GM23248 (cell line): ENCODE measurements at places on chromosomes 3 and 15. TPM values are rescaled to one million over a fixed set of nuclear protein-coding genes. Genes with fewer than 3 reads are reported as not detected.

DNA sequence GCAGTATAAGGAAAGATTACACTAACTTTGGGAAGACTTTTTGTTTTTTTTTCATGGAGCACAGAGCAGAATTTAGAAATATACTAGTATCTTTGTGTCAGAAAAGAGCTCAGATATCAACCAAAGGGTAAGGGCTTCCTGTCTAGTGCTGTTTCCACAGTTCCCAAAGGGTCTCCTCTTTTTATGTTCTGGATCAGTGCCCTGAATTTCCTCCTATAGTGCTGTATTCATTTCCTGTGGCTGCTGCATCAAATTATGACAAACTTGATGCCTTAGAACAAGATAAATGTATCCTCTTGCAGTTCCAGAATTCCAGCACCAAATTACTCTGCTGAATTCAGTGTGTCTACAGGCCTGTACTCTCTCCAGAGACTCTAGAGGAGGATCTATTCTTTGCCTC lies 219.8 kb upstream of the THRB start:
- DNase-seq, result no peak

GRCh38 chr15:91482799-91483198 lies 370.7 kb upstream of the SLCO3A1 start:
- no peak for DNase-seq

DNA sequence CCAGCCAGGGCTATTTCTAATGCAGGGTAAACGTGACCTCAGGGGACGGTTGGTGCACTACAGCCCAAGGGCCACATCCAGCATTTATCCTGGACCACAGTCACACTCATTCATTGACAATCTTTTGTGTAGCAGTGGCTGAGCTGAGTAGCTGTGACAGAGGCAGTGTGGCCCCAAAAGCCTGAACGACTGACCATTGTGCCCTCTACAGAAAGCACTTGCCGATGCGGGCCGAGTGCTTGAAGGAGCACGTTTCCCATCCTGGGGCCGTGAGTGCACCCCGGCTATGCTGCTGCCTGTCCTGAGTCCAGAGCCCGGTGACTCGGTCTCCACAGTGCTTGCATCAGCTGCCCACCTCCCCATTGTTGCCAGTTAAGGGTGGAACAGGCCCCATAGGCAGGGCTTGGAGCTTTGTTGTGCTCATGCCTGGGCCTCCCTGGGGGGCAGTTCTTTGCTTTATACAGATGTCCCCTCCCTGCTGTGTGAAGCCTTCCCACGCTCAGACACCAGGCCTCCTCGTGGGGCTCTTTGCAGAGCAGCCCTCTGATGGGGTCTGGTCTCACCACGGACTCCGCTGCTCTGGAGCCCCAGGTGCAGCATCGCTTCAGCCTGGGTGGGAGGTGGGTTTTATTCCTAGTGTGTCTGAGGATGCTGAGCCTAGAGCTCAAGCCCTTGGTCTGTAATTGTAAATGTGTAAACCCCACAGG lies 13.0 kb upstream of the SNRPA1 start:
- DNase-seq, result no peak

- no peak for DNase-seq
Observed at GRCh38 chr3:7285505-7285904, 424.6 kb downstream of the GRM7 start.

GRCh38 chr3:58034738-58035523 lies 26.7 kb downstream of the FLNB start:
- no peak for DNase-seq

GRCh38 chr3:16383864-16384263 lies 118.9 kb downstream of the OXNAD1 start:
- no peak for DNase-seq

GRCh38 chr15:79371591-79371990 lies 60.5 kb upstream of the MINAR1 start:
- DNase-seq, result no peak

- peak; percentile 42 for DNase-seq
Observed at GRCh38 chr15:40844696-40845030, 815 bp downstream of the SPINT1 start.

DNA sequence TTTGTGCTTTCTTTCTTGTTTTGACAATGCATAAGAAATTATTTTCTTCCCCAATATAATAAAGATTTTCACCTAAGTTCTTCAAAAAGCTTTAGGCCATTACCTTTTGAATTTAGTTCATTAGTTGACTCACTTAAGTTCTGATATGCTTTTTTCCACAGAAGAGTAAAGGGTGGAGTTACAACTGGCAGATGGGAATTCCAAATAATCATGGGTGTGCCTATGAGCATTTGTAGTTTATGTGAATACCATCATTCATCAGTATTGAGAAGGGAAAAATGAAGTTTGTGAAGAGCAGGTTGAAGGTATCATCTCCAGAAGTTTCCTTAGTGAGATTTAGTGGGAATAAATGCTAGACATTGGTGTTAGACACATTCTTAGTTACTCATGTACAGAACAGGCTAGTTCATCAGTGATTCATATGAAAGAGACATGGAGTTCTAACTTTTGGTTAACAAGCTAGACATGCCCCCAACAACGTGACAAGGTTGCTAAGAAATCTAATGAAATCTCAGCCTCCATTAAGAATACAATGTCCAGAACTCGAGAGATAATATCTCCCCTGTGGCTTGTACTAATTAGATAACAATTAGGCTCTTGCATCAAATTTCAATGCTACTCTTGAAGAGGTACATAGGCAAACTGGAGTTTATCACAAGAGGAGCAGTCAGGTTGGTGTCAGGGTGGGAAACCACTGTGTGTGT lies 16.9 kb upstream of the ALCAM start:
- peak; percentile 61 for DNase-seq

- no peak for DNase-seq
Observed at GRCh38 chr3:71282976-71283375, 300.6 kb downstream of the FOXP1 start.

DNA sequence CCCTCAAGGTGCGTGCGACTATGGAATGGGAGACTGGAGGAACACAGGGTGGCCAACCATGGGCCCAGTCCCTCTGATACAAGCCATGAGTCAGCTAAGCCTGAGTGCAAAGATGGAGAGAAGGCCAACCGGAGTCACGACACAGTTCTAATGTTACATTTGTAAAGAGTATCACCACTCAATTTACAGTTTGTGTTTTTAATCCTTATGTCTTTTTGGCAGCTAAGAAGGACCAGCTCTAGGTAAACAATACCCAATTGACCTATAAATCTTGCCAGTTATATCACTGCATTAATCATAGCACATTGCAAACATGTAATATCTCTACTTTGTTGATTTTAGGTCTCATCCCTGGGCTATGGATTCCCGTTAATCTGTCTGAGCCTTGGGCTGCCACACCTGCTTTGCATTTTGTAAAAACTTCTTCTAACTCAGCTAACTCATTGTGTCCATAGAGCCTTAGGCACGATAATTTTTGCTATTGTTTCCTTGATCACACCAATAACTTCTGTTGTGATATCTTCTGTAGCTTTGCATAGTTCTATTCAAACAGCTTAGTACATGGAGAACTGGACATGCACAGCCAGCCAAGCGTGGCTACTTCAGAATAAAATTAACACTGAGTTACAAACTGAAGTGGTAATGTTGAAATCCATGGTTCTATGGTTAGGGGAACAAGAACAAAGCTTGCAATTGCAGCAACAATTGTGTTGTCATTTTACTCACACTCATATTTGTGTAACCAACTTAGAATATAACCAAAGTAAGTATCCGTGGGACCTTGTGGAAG lies 50.3 kb downstream of the LSM3 start:
- DNase-seq, result no peak

- peak; percentile 50 for DNase-seq
Observed at GRCh38 chr15:63380808-63381282, 801 bp downstream of the CA12 start.

DNA sequence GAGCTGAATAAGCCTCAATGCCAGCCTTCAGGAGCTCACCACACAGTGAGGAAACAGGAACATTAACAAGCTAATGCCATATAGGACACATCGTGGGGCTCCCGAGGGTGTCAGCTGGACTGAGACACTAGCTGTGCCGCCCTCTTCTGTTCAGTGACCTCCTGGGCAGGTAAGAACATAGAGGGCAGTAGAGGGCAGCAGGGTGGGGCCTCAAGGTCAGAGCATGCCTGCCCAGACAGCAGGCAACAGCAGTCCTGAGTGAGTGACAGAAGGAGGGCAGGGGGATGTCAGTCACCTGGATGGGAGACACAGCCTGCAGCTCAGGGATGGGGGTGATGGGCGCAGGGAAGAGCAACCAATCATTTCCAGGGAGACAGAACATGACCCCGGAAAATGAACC lies 15.5 kb downstream of the NTRK3 start:
- DNase-seq, result no peak

DNA sequence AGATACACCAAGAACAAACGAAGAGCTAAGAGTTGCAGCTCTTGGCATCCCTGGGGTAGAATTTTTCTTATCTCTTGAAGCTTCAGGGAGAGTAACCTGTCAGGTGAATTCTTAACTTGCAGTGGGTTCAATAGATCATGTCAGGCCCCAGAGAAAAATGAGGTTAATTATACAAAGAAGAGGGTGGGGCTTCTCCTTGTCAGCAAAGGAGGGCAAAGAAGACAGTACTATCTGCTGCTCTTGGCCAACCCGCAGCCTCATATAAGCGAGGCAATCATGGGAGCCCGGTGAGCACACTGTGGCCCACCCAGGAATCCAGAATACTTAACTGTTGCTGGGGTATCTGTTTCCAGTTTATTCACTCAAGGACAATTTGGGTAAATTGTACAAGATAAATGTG lies 110.2 kb downstream of the SEMA5B start:
- no peak for DNase-seq

- peak; percentile 65 for DNase-seq
Observed at GRCh38 chr3:33687406-33688010, 30.5 kb downstream of the CLASP2 start.

DNA sequence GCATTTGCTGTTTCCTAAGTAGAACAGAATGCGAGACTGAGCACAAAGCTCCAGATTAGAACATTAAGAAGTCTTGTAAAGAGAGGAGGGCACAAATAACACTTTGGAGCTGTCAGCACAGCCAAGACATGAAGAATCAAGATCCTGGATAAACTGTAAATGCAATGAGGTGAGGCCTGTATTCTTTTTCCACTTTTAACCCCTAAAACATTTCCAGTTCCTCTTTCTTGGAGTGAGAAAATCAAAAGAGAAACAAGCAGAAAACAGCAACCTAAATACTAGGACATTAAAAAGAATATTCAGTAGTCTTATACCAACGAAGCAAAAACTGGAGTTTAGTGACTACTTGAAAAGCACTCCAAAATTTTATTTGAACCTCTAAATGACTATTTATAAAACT lies 204.3 kb downstream of the ZBTB20 start:
- no peak for DNase-seq

GRCh38 chr3:106068795-106069194 lies 200.0 kb upstream of the CBLB start:
- peak; percentile 39 for DNase-seq

GRCh38 chr3:14256046-14256445 lies 77.4 kb downstream of the LSM3 start:
- no peak for DNase-seq

DNA sequence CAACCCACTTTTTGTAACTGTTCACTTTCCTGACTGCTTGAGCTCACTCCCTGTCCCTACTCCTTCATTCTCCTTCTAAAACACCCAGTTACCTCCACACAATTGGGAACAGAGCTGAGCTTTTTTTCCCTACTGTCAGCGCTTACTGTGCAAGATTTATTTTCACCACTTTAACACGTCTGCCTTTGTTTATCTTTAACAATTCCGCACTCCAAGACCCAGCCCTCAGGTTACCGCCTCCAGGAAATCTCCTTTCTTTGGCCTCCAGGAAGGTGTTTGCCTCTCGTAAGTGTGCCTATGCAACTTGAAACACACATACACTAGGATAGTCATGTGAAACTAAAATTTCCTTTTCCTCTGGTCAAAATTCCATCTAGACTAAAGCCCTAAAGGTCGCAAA lies 271.9 kb upstream of the TPRG1 start:
- DNase-seq, result no peak

DNA sequence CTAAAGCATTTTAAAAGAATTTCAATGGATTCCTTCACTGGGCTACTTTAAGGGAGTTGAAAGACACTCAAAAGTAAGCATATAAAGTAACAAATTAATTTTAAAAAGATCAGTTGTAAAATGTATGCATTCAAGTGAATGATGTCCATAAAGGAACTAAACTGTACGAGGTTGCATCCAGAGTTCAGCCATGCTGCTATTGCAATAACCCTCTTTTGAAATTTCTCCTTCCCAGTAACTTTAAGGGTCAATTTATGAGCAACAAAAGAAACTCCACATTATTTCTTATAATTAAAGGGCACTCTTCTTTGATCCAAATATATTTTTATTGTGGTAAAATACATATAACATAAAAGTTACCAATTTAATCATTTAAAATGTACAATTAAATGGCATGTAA lies 22.9 kb downstream of the BTLA start:
- no peak for DNase-seq

DNA sequence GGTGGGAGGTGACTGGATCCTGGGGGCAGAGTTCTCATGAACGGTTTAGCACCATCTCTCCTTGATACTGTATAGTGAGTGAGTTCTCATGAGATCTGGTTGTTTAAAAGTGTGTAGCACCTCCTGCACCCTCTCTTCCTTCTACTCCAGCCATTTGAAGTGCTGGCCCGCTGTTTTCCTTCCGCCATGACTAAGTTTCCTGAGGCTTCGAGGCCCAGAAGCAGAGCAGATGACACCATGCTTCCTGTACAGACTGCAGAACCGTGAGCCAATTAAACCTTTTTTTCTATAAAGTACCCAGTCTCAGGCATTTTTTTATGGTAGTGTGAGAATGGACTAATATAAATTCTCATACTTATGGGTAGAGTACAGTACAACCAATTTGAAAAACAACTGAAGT lies 123.6 kb upstream of the BHLHE40 start:
- DNase-seq, result no peak

GRCh38 chr3:28859897-28860296 lies 421.0 kb upstream of the RBMS3 start:
- DNase-seq, result no peak

DNA sequence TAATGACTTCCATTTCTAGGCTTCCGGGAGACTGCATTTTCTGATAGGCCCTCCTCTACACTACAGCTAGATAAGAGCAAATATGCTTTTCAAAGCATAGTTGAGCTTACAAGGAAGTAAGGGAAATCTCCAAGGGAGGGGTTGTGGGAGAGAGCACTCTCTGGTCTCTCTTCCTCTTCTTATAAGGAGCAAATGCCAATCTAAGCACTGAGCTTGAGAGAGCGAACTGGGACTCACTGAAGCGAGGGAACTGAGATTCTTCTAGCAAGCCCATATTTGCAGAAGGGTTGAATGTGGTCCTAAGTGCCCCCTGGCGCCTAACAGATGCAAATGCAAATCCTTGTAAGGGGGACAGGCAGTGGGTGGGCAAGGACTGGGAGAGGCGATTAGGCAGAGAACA lies 164.8 kb downstream of the ERC2 start:
- peak; percentile 54 for DNase-seq

- DNase-seq, result no peak
Observed at GRCh38 chr15:66389098-66389858, 2.6 kb downstream of the MAP2K1 start.

Gene CYP1A2
- total RNA-seq, result not detected in 2 replicates

Gene SLC26A6
- 21.1 and 28.3 TPM in 2 replicates for total RNA-seq

Gene BCHE
- total RNA-seq, result not detected in 2 replicates

Gene IQCH
- 1.8 and 4.1 TPM in 2 replicates for total RNA-seq

Gene TMEM108
- total RNA-seq, result not detected in 2 replicates

Gene TNK2
- 8.5 and 12.3 TPM in 2 replicates for total RNA-seq
